ENCODE measurements at places on chromosomes 5 and 9. TPM values are rescaled to one million over a fixed set of nuclear protein-coding genes. Genes with fewer than 3 reads are reported as not detected.

DNA sequence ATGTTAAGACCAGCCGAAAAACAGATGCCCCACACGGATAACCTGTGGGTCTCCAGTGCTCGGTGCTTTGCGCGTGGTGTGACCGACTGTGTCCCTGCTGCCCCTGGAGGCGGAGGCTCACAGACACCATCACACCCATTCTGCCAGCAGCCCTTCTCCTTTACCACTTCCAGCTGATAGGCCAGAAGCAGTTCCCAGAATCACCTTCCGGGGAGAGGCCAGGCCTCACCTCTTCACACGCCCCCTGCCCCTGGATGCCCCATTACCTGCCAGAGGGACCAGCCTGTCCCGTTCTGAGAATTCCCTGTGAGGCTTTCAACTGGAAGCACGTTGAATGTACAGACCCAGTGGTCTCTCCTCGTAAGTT is 21.6 kb upstream of the LRRC14B start:
- no peak for DNase-seq

GRCh38 chr9:89309608-89310474 is 1.2 kb upstream of the CKS2 start:
- DNase-seq: no peak

Gene ZNF782
- polyA plus RNA-seq: 1.6 TPM

DNA sequence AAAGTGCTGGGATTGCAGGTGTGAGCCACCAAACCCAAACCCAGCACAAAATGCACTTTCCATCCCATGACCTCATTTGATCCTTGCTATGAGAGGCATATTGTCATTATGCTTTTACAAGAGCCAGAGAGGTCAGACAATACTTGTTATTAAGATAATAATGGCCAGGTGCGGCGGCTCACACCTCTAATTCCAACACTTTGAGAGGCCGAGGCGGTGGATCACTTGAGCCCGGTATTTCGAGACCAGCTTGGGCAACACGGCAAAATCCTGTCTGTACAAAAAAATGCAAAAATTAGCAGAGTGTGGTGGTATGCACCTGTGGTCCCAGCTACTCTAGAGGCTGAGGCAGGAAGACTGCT is 55.9 kb upstream of the IL17B start:
- no peak for DNase-seq

DNA sequence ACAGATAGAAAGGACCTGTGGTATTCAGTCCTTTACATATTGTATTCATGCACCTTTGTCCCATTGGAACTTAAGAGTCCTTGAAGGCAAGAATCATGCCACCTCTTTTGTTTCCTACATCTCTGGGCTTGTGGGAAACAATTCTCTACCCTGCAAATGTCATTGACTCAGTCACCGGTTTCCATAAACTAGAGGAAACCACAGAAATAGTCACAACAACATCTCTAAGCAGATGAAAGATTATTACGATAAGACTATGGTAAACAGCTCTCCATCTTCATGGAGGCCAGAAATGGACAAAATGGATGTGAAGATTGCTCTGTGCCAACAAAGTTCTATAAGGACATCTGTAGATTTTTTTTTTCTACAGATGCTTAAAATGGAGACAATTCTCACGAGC is 165.5 kb downstream of the PIK3R1 start:
- no peak for DNase-seq

Measured in AG04450 (cell line).